ENCODE measurements at places on chromosomes 13 and 19.

- no peak for DNase-seq
Observed at GRCh38 chr13:76768384-76768783, 117.8 kb downstream of the KCTD12 start.

GRCh38 chr19:51439021-51439465 lies 19.2 kb downstream of the SIGLEC8 start:
- DNase-seq = no peak

DNA sequence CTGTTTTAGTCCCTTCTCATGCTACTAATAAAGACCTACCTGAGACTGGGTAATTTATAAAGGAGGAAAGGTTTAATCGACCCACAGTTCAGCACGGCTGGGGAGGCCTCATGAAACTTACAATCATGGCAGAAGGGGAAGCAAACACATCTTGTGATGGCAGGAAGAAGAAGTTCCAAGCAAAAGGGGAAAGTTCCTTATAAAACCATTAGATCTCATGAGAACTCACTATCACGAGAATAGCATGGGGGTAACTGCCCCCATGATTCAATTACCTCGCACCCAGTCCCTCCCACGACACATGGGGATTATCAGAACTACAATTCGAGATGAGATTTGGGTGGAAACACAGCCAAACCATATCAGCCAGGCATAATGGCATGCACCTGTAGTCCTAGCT lies 13.0 kb upstream of the STRN4 start:
- DNase-seq = no peak

- no peak for DNase-seq
Observed at GRCh38 chr19:42412227-42412626, 15.0 kb downstream of the LIPE start.

- no peak for DNase-seq
Observed at GRCh38 chr19:35736913-35737886, 5.1 kb downstream of the IGFLR1 start.

DNA sequence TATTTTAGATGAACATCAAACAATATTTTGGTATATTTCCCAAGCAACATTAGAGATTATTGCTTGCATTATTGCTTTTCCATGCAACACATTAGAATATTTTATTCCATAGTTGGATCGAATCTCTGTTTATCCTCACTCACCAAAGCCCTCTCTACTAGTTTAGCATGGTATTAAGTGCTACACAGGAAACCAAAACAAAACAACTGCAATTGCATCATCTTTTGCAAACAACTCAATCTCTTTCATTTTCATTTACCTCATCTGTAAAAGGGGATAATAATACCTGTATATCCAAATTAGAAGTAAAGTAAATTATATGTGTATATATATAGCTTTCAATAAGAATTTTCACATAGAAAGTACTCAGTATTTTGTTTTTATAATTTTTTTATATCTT lies 147.8 kb upstream of the PCDH9 start:
- no peak for DNase-seq

DNA sequence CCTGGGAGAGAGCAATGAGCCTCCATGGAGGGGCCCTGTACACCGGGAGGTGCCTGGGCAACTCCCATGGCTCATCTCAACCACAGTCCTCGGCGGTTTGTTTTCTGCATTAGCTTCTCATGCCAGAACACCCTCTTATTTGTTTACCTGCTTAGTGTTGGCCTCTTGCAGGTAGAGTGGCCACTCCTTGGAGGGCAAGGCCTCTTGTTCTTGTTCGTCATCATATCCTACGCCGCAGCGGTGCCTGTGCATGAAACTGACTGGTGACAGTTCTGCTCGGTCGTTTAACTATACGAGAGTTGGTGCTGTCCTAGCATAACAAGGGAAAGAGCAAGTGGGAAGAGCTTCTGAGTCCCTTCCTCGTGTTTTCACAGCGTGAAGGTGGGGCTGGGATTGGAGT lies 40.5 kb upstream of the RNF113B start:
- no peak for DNase-seq

DNA sequence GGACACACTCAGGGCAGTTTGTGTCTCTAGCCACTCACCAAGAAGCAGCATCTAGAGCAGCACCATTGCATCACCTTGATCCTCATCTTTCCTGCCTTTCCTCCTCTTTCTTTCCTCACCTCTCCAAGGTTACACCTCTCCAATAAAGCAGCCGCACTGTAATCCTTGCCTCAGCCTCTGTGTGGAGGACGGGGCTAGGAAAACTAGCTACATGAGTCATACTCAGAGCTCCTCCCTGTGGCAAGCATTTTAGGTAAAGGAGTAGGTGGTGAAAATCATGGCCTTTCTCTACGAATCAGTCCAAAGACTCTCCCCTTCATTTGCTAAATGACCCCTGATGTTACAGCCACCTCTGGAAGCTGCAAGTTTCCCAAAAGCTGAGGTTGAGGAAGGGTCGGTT lies 108.9 kb downstream of the DNAJC15 start:
- no peak for DNase-seq

GRCh38 chr19:54416695-54417491 lies 1.6 kb downstream of the TTYH1 start:
- DNase-seq = no peak

DNA sequence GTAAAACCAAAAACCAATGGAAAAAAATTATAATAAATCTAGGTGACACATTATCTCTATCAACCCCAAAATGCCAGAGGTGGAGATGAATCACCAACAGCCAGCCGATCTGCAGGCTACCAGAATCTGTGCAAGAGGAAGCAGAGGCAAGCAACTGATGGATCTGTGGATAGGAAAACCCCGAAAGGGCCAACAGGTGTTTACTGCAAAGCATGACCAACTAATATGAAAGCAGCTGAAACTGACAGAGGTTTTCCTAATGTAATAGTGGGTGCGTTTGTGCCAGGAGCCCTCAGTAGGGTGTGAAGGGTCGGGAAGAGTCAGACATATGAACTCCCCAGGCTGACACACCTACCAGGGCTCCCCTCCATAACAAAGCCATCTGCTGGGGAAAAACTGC lies 554.6 kb downstream of the RFC3 start:
- no peak for DNase-seq

- DNase-seq = no peak
Observed at GRCh38 chr19:16945762-16946465, 57.1 kb downstream of the F2RL3 start.

GRCh38 chr13:30030141-30030750 lies 179.8 kb upstream of the UBL3 start:
- no peak for DNase-seq

GRCh38 chr19:58572818-58573657 lies at the start of gene MZF1:
Gene MZF1, minus strand, starts transcription at chr19:58573335. Its CDS starts 1,946 bp downstream, at chr19:58571389.
- no peak for DNase-seq
